Ovary (tissue), 10 donors: ENCODE measurements at places on chromosomes 12 and 14. TPM values are rescaled to one million over a fixed set of nuclear protein-coding genes. Genes with fewer than 3 reads are reported as not detected.

The NUAK1 gene
- 22.2 TPM for total RNA-seq

GRCh38 chr14:90760591-90761316, 55.5 kb downstream of the TTC7B start:
- no peak for DNase-seq
- H3K4me3 ChIP-seq: no peak overlapping the region
- no peak overlapping the region for H3K27ac ChIP-seq
- H3K36me3 ChIP-seq: no peaks in the 10 kb centered on the region
- no peaks in the 10 kb centered on the region for H3K27me3 ChIP-seq
- H3K4me1 ChIP-seq: peaks cover 7% of the 10 kb centered on the region

GRCh38 chr14:92563765-92564285, 50.2 kb downstream of the RIN3 start:
- DNase-seq: no peak
- H3K4me3 ChIP-seq: no peak overlapping the region
- H3K27ac ChIP-seq: no peak overlapping the region
- H3K27me3 ChIP-seq: no peaks in the 10 kb centered on the region
- no peaks in the 10 kb centered on the region for H3K36me3 ChIP-seq

DNA sequence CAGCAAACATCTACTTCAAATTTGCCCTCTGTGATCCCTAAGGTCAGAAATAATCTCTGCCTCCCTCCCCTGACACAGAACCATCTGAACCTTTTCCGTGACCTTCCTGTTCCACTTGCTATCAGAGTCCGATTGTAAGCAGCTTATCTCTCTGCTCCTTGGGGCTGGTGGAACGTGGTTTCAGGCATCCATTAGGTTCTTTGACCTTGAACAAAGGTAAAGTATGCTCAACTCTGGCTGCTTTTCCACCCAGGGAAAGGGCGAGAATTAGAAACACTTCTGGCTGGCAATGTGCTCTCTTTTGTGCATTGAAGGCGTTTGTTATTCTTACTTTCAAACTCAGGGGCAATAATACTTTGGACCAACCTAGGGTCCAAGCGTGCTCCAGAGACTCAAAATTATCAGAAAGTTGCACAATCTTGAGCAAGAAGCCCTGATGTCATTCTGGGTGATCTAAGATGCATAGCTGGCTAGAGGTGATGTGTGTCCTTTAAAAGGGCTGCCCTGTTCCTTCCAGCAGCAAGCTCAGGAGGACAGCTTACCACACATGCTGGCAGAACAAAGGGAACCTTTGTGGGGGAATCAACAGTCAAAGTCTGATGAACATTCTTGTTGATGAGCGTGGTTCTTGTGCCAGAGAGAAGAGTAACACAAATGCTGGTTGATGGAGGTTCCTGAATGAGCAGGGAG, 29.8 kb downstream of the ADGRD1 start:
- H3K27me3 ChIP-seq: no peaks in the 10 kb centered on the region
- DNase-seq: no peak
- H3K4me1 ChIP-seq: peaks cover 3% of the 10 kb centered on the region
- H3K4me3 ChIP-seq: no peak overlapping the region
- no peak overlapping the region for H3K27ac ChIP-seq

DNA sequence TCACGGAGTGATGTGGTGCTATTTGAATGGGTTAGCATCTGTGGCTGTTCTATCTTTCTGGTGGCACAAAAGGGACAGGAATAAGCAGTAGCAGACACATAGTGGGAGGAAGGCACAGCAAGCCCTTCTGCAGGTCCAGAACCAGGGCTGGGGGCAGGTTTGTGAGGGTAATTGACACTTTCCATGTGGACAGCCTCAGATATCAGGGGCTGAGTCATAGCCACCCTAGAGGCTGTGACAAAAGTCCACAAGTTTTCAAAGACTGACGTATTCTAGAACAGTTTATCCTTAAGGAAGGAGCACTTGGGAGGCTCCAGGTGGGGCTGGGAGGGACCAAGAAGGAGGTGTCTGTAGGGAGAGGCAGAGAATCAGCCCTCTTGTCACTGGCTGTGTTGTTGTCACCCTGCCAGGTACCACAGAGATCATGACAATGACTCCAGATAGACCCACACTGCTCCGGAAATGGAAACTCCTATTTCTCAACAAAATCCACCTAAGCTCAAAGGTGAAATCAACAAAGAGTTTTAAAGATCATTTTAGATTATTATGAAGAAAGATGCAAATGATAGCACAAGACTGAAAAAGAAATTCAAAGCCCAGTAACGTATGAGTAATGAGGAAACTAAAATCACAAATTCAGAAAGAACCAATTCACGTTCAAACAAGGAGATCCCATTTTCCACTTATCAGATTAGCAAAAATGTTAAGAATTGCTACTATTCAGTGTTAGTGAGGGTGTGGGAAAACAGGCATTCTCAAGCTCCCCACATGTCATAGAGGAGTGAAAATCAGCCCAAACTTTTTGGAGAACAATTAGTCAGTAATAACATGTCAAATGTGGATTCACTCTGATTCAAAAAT, 48.3 kb downstream of the NFKBIA start:
- no peak for DNase-seq
- H3K4me3 ChIP-seq: no peak overlapping the region
- H3K4me1 ChIP-seq: no peaks in the 10 kb centered on the region
- no peaks in the 10 kb centered on the region for H3K36me3 ChIP-seq
- no peak overlapping the region for H3K27ac ChIP-seq
- H3K27me3 ChIP-seq: no peaks in the 10 kb centered on the region

GRCh38 chr14:106209755-106210154, 683.4 kb downstream of the TMEM121 start:
- H3K36me3 ChIP-seq: no peaks in the 10 kb centered on the region
- no peak for DNase-seq
- H3K4me3 ChIP-seq: no peak overlapping the region
- H3K27ac ChIP-seq: no peak overlapping the region
- H3K4me1 ChIP-seq: no peaks in the 10 kb centered on the region
- H3K27me3 ChIP-seq: no peaks in the 10 kb centered on the region

The GPRC5A gene
- total RNA-seq: 37.9 TPM
